ENCODE measurements at places on chromosomes 16 and 17. TPM values are rescaled to one million over a fixed set of nuclear protein-coding genes. Genes with fewer than 3 reads are reported as not detected.

NPIPB13 gene
- total RNA-seq: 3.2 TPM

SOCS1 gene
- 0.43 TPM for total RNA-seq

RAP1GAP2 gene
- total RNA-seq: 9.0 TPM

CACNG5 gene
- not detected for total RNA-seq

KCNH4 gene
- under 0.01 TPM for total RNA-seq

RPH3AL gene
- 4.4 TPM for total RNA-seq

TMEM88 gene
- total RNA-seq: 32.5 TPM

MPO gene
- not detected for total RNA-seq

TP53TG3 gene
- total RNA-seq: not detected

SLC6A4 gene
- total RNA-seq: 0.13 TPM

LDAF1 gene
- 28.3 TPM for total RNA-seq

ABI3 gene
- total RNA-seq: 45.7 TPM

TMEM92 gene
- total RNA-seq: 0.07 TPM

CDH1 gene
- not detected for total RNA-seq

TM4SF5 gene
- not detected for total RNA-seq

RNF157 gene
- total RNA-seq: 0.22 TPM

ITGAX gene
- 0.27 TPM for total RNA-seq

HS3ST4 gene
- total RNA-seq: not detected

ENPP7 gene
- not detected for total RNA-seq

SSTR5 gene
- total RNA-seq: not detected

SPHK1 gene
- total RNA-seq: 131 TPM

HOXB2 gene
- total RNA-seq: 8.1 TPM

KRTAP3-1 gene
- total RNA-seq: not detected

MXRA7 gene
- 88.2 TPM for total RNA-seq

MED31 gene
- 26.9 TPM for total RNA-seq

CHST6 gene
- total RNA-seq: 1.3 TPM

SMIM22 gene
- not detected for total RNA-seq
